ENCODE measurements at places on chromosomes 6 and 20.

- no peak for DNase-seq
Measured at GRCh38 chr20:24470746-24471582, 1.5 kb downstream of the SYNDIG1 start.

- DNase-seq: no peak
Measured at GRCh38 chr6:6474170-6474920, 114.2 kb upstream of the LY86 start.

DNA sequence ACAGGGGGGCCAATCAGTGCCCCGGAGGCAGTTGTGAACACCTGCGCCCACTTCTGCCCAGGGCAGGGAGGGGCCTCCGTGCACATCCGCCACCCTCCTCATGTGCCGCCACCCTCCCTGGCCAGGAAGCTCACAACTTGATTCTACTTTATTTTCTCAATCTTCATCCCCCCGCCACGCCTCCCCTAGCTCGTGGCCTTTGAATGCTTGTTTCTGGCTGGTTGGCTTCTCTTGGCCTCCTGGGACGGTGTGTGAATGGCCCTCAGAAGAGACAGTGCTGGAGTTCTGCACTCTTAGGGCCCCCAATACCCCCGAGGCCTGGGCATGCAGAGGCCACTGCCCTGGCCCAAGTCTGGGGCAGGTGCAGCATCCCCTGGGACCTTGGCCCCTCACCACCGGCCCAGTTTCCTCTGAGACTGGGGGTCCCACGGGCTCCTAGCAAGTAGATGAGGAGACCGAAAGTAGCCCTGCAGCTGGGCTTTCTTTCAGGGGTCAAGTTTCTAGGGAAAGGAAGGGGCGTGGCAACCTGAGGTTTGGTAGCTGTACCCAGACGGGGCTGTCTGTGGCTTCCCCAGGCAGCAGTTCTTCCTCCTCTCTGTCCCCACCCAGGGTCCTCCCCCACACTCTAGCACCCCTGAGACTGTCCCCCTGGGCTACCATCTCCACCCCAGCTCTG lies 1.3 kb downstream of the RGS19 start:
- peak; percentile 50 for DNase-seq

DNA sequence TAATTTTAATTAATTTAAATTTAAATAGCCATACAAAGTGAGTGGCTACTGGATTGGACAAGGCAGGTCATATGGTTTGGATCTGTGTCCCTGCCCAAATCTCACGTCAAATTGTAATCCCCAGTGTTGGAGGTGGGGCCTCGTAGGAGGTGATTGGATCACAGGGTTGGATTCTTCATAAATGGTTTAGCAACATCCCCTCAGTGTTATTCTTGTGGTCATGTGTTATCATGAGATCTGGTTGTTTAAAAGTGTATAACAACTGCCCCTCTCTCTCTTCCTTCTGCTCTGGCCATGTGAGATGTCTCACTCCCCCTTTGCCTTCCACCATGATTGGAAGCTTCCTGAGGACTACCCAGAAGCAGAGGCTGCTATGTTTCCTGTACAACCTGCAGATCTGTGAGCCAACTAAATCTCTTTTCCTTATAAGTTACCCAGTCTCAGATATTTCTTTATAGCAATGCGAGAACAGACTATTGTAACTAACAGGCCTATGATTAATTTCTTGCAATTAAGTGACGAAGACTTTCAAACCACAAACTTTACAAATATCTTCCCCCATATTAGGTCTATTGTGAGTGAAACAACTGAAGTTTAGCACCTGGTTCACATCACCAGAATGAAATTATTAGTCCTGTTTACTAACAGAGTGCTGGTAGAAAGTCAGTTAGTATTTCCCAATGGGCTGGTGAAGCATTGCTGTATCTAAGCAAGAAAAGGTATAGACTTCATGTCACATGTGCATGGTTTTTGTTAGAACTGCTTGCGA lies 60.0 kb upstream of the TNFAIP3 start:
- no peak for DNase-seq

GRCh38 chr6:25504661-25505060 lies 147.4 kb upstream of the SCGN start:
- DNase-seq: no peak
